ENCODE measurements at places on chromosomes 11 and 22.

DNA sequence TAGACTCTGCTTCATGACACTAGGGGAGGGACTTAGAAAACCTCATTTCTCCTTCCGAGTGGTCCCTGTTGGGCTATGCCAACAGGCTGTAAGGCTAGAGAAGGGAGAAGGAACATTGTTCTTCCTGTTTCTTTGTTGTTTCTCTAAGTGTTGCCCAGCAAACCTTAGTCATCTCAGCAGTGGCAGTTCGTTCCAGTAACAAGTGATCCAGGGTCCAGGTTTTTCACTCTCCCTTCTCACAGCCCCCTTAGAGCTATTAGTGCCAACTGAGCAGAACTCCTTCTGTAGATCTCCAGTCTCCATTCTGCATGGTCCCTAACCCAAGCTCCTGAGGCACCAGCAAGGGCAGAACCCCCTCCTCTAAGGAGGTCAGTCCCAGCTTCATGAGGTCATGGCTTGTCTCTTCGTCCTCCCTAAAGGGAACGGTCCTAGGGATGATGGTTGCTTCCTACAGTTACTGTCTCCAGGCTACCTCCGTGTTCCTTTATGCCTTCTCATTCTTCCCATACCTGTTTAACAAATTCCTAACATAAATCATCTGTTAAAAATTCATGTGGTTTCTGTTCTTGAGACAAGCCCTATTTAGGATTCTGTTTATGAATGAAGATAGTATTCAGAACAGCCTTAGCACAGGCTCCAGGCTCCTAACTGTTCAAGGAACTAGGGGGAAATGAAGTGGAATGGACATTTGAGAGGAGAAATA, 168.6 kb upstream of the UBASH3B start:
- ATAC-seq = no peak

DNA sequence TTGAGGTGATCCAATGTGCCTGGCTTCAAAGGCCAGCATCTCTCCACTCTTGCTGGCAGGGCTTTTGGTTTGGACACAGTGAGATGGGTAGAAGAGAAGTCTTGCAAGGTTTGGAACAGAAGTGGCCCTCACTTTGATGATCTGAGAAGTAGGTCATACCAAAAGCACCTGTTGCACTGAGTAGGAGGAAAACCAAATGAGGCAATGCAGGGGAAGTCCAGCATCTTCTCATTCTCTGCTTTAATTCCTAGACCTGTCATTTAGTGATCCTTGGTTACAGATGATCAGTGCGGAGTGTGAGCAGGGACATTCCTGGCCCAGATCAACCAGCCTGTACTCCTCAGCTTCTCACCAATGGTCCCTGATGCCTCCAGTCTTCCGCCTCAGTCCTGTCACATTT, 990.5 kb downstream of the OPCML start:
- peak; percentile 63 for ATAC-seq

DNA sequence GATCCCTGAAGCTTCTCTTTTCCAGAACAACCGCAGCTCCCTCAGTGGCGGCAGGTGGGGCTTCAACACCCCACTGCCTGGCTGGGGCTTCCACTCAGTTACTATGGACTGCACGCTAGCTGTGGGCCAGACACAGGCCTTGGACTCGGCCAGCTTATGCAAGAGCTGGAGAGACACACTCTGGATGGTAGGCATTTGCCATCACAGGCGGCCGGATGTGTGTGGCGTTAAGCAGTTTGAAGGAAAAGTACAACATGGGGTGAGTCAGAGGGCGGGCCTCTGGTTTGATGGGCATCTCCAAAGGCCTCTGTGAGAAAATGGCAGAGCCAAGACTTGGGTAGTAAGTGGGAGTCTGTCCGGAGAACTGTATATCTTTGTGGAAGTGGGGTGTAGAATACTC, 17.6 kb downstream of the KCNJ4 start:
- ATAC-seq = no peak

GRCh38 chr11:121645001-121645400, 192.2 kb upstream of the SORL1-AS1 start:
- ATAC-seq = no peak

Data from activated T-helper 17 cell treated with anti-CD3 and anti-CD28 coated beads, Interleukin-2, amount 50 U/mL, for 72 hours (primary cell).